ENCODE measurements at places on chromosomes 3 and 15.

- no peak for DNase-seq
These were observed 186.3 kb downstream of the FEZF2 start for GRCh38 chr3:62187022-62187431.

GRCh38 chr3:61903931-61904657 is 342.7 kb downstream of the PTPRG start:
- DNase-seq: no peak

- DNase-seq: no peak
These were observed 59.4 kb downstream of the NME9 start for GRCh38 chr3:138270245-138270644.

- DNase-seq: no peak
These were observed 99.9 kb downstream of the TLE3 start for GRCh38 chr15:69997813-69998212.

- no peak for DNase-seq
These were observed 15.3 kb downstream of the LMLN start for GRCh38 chr3:197975311-197975710.

DNA sequence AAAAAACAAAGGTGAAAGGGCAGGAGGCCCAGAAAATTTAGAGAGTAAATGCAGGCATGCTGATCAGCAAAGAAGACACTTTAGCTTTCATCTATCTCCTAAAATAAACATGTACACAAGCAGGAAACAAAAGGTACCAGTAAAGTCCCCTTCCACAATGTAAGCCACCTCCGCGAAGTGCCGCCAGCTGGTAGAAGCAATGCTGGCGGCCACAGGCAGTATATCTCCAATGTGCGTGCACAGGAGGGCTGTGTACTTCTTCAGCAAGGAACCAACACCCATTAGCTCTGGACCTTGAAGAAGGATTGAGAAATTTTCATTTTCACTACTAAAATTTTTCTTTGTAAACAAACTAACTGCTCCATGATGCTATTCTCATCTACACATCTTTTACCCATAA is 75.4 kb downstream of the HERC2 start:
- no peak for DNase-seq

DNA sequence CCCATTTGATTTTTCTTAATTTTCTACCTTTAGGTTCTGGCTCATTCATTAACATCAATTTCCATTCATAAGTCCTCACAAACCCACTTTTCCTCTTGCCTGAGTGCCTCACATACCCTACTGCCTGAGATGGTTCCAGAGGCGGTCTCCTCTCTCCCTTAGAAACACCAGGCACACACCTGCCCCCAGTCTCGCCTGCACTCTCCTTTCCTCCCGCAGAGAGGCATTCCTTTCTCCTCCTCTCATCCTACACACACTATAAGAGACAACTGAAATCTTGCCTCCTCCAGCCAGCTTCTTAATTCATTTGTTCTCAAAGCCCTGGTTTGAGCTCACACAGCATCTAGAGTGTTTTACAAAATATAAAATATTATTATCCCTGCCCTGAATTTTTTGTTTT is 27.5 kb downstream of the TF start:
- no peak for DNase-seq

- no peak for DNase-seq
These were observed 45.1 kb upstream of the MAGI1 start for GRCh38 chr3:66083784-66084213.

GRCh38 chr3:171770689-171771620 is 39.3 kb downstream of the PLD1 start:
- DNase-seq: no peak

DNA sequence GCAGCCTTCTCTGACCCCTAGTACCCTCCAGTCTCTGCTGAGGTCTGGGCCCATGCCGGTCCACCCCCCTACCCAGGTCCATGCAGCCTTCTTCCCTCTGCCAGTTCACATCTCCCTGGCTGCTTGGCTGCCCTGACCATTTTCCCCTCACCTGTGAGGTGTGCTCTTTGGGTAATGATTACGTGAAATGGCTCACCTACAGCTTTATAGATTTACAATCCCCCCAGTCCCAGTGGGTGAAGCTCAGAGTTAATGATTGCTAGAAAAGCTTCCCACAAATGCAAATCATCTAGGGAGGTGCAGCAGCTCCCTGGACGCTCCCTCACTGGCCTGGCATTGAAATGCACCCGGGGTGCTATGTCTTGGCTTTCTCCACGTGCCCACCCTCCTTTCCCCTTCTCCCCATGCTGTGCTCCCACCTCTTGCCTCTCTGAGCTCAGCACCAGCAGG is 18.7 kb downstream of the PAQR5 start:
- DNase-seq: no peak

DNA sequence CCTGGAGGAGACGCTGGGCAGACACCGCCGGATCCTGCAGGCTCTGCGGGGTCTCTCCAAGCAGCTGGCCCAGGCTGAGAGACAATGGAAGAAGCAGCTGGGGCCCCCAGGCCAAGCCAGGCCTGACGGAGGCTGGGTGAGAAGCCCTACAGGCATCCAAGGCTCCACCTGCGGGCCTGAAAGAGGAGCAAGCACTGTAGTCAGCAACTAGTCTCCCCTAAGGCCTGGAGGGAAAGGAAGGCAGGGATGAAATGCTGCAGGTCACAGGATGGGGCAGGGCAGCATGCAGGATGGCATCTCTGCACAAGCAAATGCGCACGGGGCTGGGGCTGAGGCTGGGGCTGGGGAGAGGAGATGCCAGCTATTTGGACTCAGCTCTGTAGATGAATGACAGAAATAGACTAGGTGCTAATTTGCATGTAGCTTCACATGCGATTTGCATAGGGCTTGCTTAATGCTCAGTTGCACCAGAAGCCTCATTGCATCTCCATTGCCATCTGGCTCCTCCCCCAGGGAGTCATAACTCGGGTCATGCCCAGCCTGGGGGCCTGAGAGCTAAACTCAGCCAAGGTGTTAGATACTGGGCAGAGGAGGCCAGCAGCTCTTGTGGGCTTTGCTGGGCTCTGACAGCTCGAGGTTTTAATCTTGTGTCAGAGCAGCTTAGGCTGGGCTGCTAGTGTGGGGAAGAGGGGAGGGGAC is 5.2 kb upstream of the CPLX3 start:
- no peak for DNase-seq

DNA sequence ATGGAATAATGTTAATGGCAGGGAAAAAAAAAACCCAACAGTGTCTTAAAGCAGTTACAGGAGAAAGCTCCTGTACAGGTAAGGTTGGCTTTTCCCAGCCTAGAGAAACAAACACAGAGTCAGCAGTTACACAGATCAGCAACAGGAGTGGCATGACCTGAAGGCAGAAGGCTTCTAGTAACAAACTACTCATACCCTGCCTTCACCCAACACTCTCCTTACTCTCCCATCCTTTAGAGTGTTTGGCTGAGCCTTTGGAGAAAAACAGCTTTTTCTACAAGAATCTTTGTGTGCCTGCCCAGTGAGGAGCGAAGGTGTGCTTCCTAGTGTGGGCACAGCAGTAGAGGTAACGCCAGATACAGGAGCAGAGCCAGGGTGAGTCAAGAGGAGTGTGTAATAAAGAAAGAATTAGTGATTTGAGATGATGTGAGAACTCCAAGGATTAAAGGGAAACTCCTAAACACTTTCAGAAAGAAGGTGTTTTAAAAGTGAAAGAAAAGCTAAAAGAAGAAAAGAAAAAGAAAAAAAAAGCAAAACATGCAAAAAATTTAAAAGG is 152.7 kb downstream of the POLR2M start:
- DNase-seq: no peak

All from SHP77 treated with DMSO at 0.1 percent for 48 hours (cell line).